AG20443 (cell line): ENCODE measurements at places on chromosomes 3 and 15.

DNA sequence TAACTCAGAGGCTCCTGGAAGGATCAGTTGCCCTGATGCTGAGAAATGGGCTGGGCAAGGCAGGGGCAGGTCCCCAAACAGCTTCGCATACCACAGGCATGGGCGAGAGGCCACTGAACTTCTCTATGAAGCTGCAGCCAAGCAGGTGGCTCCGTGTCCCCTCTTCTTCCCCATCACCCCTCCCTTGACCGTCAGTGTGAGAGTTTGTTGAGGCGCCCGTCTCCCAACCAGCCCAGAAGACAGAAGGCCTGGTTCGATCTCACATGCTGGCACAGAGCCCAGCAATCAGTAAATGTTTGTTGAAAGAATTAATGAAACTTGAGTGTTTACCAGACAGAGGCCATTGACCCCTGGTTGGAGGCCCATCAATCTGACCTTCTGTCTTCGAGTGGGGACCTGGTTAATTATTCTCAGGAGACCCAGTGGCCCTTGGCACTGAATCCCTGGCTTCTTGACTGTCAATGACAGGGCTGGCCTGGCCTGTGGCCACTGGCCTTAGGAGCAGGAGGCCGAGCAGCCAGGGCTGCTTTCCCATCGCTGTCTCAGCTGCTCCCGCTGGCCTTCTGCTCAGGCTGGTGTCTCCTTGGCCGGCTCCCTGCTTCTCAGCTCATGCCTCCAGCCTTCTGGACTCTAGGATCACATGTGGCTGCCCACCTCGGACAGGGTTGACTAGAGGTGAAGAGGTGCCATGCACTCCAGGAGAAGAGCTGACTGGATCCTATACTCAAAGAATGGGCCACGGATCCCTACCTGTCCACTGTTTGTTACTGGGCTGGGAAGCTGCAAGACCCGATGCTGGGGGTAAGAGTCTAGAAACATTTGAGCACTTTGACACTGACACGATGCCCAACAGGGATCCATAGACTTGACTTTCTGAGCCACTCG is 113.4 kb downstream of the ASB7 start:
- DNase-seq, result no peak

GRCh38 chr3:127551178-127551577 is 39.4 kb downstream of the TPRA1 start:
- no peak for DNase-seq

DNA sequence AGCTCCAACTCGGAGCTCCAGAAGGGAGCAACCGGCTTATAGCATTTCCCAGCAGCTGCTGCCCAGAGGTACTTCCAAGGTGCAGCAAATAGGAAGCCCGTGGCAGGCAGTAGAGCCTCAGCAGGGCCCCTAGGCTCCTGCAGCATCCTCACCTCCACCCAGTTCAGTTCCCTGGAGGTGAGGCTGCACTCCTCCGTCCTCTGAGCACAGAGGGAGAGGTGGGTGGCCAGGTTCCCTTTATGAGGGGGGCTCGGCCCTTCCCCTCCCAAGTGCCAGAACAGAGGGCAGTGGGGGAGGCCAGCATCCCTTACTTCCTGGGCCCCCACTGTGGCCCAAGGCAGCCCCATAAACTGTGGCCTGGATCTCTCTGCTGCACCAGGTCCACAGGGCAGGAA is 150.2 kb downstream of the ATP10A start:
- DNase-seq, result no peak

GRCh38 chr3:127674101-127674721 is 1.5 kb downstream of the ABTB1 start:
- no peak for DNase-seq

DNA sequence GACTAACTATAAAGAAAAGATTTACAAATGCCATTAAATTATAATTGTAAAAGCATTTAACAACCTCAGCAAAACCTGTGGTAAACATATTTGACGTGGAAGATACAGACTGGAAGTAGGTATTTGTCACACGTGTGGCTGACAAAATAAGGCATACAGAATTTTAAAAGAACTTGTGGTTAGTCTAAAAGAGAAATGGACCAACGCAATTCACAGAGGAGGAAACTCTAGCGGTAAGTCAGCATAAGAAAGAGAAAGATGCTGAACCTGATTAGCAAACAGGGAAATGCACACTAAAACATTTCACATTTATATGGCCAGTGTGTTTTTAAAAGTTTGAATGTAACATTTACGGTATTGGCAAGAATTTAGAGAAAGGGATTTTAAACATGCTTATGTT is 35.3 kb downstream of the KCNH8 start:
- no peak for DNase-seq

DNA sequence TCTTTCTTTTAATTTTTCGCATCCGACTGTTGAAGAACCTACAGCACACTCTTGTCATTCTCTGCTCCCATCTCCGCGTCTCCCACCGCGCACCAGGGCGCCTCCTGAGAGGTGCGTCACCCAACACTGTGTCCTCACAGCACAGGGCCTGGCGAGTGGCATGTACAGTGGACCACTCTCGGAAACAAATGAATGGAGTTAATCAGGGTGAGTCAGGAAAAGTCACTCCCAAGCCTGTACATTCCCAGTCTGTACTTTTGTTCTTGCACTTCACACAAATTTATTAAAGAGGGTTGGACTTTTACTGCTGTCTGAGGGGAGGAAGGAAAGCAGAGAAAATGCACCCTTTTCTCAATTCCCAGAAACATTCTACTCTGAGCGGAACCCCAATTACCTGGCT is 625 bp downstream of the COL6A6 start:
- peak; percentile 43 for DNase-seq

DNA sequence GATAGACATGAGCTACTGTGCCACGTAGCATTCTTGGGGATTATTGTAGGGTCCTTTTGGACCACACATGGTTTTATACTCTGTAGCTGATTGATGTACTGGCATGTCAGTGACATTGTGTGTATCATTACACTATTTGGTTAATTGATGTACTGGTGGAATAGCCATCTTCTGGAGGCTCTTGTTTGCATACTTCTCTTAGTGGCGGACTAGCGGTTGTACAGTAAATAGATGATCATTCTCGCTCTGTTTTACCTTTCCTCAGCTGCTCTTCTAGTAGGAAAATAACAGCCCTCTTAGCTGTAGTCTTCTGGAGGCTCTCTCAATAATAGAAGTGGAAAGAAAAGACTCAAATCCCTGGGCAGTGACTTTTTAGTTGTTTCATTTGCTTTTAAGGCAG is 24.8 kb downstream of the IGF1R start:
- DNase-seq, result no peak

GRCh38 chr3:159766563-159767185 is 222.0 kb upstream of the IL12A start:
- peak; percentile 58 for DNase-seq

DNA sequence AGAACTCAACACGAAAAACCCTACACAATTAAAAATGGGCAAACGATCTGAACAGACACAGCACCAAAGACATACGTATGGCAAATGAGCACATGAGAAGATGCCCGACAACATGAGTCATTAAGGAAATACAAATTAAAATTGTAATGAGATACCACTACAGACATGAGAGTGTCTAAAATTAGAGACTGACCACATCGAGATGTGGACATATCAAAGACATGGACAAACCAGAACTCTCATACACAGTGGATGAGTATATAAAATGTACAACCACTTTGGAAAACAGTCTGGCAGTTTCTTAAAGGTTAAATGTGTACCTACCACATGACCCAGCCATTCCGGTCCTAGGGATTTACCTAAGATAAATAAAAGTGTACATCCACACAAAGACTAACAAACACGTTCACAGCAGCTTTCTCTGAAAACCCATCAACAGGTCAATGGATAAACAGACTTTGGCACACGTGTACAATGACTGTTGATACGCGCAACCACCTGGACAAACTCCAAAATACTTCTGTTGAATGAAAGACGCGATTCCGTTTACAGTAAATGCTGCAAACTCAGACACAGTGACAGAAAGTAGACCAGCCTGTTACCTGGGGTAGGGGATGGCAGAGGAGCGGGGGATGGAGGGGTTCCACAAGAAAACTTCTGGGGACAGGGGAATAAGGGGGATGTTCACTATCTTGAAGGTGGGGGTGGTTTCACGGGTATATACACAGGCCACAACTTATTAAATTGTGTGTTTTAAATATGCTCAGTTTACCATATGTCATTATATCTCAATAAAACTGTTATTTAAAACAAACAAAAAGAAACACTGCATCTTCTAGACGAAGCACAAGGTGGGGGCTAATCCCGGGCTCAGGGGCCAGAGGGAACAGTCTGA is 2.1 kb downstream of the TNK2 start:
- no peak for DNase-seq

DNA sequence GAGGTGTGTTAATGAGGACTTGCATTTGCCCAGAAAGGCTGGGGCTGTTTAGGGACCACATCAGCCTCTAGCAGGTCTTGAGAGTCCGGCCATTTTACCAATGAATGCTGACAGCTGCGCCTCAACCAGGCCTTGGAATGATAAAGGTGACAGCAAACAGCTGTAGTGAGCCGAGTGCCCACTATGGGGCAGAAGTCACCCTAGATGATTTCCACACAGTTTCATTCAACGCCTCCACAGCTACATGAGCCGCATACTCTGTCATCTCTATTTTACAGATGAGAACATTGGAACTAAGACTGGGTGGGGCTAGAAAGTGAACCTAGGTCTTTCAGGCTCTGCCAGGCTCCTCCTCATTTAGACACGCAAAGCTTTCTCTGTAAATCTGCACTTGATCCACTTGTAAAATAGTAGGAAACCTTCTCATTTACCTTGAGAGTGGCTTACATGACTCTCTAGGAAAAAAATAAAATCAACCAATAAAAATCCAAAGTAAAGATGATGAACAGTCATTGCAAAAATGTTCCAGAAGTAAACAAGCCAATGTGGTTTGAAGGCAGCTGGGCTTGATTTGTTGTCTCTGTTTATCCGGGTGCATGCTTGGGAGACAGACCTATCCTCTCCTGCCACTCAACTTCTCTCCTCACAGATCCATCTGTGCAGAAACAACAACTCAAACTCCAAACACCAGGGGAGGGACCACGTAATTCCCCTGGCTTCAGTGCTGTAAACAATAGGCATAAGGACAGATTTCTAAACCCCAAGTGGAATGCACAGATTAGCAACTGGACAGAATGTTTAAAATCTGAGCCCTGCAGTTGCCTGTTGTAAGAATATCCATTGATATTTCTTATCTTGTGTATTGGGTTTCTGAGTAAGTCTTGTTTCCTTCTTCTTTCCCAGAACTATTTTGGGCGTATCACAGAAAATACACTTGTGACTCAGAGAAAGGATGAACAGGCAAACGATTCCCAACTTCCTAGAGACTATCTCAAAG is 31.5 kb upstream of the LDHAL6B start:
- DNase-seq, result peak; percentile 73

GRCh38 chr15:101481381-101481705 is 8.2 kb downstream of the PCSK6 start:
- no peak for DNase-seq

DNA sequence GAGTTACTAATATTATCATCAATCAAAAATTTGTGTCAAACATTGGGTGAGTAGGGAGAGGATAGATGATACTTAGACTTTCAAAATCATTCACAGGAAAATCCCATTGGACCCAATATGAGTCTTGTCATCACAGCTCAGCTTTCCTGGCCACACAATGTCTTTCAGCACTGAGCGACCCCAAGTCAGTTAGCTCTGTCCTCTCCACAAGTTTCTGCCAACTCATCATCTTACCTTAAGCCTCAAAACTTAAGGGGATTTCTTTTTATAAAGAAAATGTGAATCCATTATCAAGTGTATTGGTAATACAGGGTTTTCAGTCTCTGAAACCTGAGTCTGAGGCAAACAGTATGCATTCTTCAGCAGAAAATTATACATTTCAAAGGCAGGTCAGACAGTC is 55.8 kb downstream of the SUMF1 start:
- DNase-seq, result no peak

- DNase-seq, result no peak
These were observed 489.1 kb downstream of the MAGI1 start for GRCh38 chr3:65549626-65549959.

DNA sequence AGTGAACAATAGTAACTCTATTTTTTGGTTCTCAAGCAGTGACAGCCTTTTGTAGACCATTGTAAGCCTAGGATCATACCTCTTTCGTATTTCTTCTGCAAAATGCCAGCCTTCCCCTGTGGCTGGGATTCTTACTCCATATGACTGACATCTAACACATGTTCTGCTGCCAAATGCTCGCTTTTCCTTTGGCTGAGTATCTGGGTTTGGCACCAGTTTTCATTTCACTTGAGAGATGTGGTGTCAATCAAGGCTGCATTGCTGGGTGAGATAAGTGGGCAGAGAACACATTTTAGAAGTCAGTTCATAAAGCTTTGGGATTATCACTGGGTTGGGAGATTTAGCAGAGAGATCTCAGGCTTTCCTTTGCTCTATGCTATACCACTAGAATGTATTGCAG is 514.7 kb upstream of the SGO1 start:
- DNase-seq, result no peak

DNA sequence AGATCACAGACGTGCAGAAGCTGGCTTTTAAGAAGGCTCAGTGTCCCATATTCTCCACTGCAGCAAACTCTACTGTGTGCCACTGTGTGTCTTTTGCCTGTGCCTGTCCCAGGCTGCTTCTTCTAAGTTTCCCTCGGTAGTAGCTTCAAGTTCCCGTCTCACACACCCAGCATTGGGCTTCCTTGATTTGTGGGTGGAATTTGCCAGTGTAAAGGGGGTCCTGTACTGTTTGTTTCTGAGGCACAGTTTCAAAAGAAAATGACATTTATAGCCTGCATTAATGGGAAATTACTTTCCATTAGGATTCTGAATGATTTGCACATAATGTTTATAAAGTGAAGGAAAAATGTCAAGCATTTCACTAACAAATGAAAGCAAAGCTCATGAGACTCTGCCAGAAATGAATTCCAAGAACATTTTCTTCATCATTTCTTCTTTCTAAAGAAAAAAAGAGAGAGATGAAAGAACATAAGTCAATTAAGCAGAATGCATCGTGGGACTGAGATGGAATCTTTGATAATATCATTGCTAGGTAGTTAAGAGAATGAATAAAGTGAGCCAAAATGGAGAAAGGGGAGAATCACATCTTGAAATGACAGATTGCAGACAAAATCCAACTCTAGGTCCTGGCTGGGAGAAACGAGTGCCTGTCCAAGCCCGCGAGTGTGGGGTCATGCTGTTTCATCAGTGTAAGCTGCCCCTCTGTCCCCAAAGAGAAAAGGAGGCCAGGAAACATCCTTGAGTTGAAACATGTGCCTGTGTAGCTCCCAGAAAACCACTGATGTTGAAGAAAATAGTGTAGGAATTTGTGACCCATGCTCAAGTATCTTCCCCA is 48.6 kb upstream of the ADAMTSL3 start:
- DNase-seq, result no peak

DNA sequence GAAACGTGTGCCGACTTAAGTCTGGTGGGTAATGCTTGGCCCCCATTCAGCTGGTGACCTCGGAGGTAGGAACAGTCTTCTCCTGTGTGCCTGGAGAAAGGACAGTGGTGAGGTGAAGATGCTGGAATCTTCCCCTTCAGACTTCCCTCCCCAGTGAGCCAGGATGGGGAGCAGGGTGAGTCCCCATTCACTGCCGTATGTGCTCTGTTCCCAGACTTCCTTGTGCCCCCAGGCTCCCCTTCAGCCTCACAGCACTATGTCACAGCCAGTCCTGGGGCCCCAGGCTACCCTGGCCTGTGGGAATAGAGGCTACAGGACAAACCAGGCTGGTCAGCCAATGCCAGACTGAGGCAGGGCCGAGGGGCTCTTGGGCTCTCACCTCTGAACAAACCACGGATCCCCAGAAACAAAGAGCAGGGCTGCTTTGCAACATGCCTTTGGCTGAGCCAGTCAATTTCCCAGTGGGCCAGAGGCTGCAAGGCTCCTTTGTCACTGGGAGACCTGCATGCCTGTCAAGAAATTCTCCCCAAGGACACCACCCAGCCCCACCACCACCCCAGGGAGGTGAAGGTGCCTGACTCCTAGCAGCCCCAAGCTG is 31.8 kb upstream of the HHATL start:
- no peak for DNase-seq
